ENCODE measurements at places on chromosomes 4 and X.

- no peak for DNase-seq
Measured at GRCh38 chrX:77786365-77786680, 307 bp upstream of the ATRX start.

- no peak for DNase-seq
Measured at GRCh38 chr4:108881190-108881589, 118.3 kb upstream of the ETNPPL start.

DNA sequence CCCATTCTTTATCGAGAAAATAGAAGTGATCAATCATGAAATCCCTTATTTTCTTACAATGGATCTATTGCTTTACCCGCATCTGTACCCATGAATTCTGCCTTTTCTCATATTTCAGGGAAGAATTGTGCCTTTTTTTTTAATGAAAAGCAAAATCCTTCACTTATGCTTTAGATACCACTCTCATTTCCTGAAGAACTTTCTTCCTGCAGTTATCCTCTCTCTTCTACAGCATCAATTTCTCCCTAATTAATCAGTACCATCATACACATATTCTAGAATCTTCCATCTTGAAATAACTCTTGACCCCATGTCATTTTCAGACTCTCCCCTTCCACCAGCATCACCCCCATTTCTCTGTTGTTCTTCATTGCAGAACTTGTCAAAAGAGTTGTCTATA lies 26.6 kb downstream of the ARL9 start:
- no peak for DNase-seq

GRCh38 chr4:26220696-26221095 lies 100.1 kb upstream of the RBPJ start:
- DNase-seq = no peak

DNA sequence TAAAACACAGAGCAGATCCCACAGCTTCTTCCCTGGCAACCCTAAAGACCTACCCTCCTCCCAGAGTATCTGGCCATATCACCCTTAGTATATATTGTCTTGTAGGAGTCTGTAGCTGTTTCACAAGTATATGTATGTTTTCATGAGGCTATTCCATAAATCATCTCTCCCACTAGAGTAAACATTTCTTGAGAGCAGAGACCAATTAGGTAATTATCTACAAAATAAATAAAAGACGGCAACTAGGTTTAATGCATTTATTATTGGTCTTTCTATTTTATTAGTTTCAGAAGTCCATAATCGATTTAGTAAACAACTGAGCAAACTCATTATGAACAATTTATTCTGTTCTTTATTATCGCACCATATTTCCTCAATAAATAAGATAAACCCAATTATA lies 7.0 kb downstream of the ACOT9 start:
- no peak for DNase-seq

DNA sequence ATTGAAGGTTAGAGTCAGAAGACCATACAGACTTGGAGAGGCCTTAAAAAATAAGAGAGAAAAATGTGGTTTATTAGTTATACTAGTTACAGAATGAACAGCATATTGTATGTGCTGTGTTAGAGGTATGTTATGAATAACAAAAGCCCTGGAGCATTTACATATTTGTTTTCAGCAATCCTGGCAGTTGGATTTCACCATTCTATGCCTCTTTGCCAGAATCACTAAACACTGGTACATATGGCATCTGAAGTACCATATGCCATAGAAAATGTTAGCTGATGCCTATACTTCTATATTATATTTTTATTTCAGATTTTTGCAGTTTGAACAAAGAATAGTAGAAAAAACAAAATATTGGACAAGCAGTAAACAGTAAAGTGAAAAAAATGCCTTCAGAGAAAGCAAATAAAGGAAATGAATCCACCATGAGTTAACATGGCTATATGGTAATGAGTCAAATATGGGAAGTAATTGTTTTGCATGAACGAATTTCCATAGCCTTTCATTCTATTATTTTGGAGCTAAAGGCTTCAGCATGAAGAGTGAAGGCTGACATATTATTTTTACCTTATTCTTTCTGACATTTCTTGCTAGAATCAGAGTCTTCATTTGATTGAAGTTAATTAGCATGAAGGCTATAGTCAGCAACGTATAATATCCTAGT lies 41.9 kb upstream of the PRDM8 start:
- DNase-seq = no peak

- no peak for DNase-seq
Measured at GRCh38 chr4:14887842-14888433, 114.3 kb upstream of the CPEB2 start.

DNA sequence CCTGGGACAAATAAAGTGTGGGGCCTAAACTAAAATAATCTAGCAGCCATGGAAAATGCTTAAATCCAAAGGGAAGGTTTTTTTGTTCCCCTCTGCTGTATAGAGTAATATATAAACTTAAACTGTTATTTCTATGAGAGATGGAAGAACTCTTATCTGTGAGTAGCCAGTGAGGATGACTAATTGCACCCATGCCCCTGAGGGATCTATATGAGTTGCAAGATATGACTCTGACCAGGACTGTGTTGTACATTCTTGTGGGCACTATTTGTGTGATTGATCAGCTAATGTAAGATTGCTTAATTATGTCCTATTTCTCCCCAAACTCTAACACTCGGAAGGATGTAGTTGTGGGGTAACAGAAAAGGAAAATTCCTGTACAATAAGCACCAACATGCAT lies 35.2 kb upstream of the AMBN start:
- DNase-seq = no peak

DNA sequence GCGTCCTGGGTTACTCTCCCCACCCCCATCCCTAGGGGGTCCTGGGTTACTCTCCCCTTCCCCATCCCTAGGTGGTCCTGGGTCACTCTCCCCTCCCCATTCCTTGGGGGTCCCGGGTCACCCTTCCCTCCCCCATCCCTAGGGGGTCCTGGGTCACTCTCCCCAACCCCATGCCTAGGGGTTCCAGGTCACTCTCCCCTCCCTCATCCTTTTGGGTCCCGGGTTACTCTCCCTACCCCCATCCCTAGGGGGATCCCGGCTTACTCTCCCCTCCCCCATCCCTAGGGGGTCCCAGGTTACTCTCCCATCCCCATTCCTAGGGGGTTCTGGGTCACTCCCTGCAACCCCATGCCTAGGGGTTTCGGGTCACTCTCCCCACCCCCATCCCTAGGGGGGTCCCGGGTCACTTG lies 1.5 kb downstream of the ASMTL start:
- DNase-seq = no peak

GRCh38 chrX:22121161-22121560 lies 89.0 kb downstream of the PHEX start:
- no peak for DNase-seq

DNA sequence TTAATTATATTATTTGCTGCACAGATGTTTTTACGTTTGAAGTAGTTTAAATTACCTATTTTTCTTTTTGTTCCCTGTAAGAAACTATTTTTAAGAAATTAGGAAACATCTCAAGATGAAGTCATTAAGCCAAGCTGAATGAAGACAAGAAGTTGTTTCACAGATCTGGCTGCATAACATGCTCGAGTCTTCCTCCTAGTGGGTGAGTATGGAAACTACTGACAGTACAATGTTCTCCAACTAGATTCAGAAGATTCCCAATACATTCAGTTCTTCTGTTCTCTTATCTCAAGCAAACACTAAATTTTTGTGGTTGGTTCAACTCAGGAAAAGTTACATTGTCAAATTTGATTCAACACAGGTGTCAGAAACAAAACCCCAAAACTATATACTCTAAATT lies 256.8 kb upstream of the VCX start:
- no peak for DNase-seq

GRCh38 chr4:73019462-73020047 lies 50.0 kb downstream of the COX18 start:
- no peak for DNase-seq

DNA sequence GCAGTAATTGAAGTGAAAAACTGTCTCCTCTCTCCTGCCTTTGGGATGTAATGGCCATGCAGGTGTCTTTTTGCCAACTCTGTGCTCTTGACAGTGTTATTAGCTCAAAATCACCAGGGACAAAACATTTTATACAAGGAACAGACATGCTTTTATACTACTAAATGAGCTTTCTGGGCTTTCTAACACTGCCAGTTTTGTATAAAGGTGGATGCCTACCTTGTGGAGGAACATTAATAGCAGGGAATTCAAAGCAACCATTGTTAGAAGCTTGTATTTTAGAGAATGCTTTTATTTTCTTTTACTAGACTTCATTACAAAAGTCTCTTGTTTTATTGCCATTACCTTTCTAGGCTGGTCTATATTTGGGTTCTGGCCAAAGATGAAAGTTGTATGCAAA lies 54.7 kb upstream of the ARSJ start:
- no peak for DNase-seq

DNA sequence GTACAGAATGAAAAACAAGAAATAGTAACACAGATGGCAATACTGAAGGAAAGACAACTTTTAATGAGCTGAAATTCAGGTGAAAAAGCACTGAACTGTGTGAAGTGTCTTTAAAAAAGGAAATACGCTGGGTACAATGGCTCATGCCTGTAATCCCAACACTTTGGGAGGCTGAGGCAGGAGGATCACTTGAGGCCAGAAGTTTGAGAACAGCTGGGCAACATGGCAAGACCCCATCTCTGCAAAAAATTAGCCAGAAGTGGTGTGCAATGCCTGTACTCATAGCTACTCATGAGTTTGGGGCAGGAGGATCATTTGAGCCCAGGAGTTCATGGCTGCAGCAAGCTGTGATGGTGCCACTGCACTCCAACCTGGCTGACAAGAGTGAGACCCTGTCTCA lies 59.8 kb upstream of the COX18 start:
- DNase-seq = no peak
